ENCODE measurements at places on chromosomes 3 and 15.
A peak's percentile ranks its signal among the peaks of the same experiment; 100 is the strongest.

- DNase-seq, result no peak
Observed at GRCh38 chr3:182501856-182502255, 291.4 kb upstream of the ATP11B start.

DNA sequence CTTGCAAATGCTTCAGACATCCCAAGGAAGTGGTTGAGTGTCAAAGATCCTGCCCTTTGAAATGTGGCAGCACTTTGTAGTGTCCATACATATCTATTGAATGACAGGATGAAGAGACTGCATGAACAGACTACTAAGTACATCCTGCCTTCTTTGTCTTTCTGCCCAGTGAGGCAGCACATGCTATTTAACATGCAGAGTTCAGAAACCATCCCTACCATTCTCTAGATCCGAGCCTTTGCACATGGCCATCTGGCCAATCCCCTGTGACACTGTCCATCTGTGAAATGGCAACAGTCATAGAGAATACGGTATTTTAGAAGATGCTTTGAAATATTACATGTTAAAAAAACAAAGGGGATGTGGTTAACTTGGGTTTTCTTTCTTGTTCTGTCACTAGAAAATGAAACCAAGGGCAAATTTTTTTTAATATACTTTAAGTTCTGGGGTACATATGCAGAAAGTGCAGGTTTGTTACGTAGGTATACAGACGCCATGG, 519.6 kb downstream of the NTRK3 start:
- peak; percentile 6 for DNase-seq

GRCh38 chr3:66738625-66739365, 238.0 kb upstream of the LRIG1 start:
- DNase-seq, result no peak

DNA sequence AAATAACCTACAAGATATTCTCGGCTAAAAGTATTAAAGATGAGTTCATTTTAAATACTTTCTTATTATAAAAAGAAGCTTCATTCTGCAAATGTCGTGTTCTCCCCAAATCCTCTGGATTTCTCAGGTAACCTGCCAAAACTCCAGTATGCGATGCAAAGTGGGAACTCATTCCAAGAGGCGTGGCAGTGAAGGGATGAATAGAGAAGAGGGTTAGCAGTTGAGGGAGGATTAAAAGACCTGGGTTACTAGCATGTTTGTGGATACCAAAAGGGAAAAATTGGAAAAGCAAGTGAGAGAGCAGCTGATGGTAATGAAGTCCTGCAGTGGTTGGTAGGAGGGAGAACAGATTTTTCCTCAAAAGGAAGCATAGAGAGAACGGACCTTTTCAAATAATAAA, 61.6 kb downstream of the ATP2C1 start:
- no peak for DNase-seq

- peak; percentile 80 for DNase-seq
Observed at GRCh38 chr15:90059208-90059985, 42.9 kb downstream of the IDH2 start.

DNA sequence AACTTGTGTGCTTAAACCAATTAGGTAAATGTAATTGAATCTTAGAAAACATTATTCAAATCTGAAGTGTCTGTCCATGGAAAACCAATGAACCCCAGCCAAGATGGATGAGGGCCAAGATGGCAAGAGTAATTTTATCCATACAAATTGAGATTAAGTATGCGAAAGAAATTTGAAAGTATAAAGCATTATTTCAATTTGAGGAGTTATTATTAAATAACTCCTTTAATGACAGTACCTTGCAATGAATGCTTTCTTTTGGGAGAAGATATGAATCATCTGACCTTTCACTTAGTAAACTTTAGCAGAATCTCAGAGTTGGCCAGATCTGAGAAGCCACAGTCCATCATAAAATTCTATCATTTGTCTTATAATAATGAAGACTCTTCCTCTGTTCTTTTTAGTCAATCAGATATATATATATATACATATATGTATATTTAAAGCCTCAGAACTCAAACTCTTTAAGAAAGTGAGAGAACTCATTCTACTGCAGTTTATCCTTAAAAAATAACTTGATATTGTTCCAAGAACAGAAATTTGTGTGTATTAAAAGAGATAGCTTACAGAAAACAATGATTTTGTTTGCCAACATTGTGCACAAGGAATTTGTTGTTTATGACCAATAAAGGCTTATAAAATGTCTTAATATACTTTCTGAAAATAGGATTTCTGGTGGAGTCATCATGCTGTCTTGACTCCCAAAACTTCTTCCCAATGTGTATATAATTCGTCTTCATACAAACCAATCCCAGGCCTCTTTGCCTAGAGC, 434.8 kb upstream of the THBS1 start:
- DNase-seq, result no peak
